NCI-H1048 (cell line): ENCODE measurements at places on chromosomes 1 and 21.
A peak's percentile ranks its signal among the peaks of the same experiment; 100 is the strongest.

DNA sequence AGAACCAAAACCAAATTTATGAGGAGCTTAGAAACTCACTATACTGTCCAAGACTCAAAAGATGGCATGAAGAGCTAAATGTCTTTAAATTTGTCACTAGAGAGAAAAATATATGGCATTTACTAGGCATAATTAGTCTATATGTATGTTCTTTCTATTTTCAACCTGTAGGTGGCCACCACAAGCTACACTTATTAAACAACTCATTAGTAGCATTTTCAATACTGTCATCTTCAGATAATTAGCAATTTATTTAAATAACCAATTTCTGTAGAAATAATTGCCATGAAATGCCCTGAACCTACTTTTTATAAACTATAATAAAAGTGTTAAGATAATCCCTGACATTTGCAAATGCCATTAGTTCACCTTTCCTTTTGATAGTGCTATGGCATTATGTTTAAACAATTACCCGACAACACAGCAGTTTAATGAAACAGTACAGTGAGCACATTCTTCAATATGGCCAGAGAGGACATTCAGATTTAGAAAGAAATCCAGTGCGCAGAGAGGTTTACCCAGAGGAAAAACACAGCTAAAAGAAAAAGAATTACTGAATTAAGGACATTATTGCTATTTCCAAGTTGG is 522.5 kb downstream of the PTBP2 start:
- no peak for DNase-seq

- DNase-seq = no peak
Observed at GRCh38 chr1:31980835-31981455, 32.7 kb upstream of the KHDRBS1 start.

GRCh38 chr1:115340879-115341278 is 2.8 kb upstream of the NGF start:
- DNase-seq = no peak

DNA sequence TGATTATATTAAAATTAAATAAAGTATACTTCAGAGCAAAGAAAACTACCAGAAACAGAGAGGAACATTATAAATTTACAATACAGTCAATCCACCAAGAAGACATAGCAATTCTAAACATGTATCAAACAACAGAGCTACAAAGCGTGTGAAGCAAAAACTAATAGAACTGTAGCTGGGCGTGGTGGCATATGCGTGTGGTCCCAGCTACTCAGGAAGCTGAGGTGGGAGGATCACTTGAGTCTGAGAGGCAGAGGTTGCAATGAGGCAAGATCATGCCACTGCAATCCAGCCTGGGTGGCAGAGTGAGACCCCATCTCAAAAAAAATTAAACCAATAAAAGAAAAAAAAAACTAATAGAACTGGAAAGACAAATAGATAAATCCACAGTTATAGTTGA is 12.3 kb downstream of the CCDC185 start:
- DNase-seq = no peak

DNA sequence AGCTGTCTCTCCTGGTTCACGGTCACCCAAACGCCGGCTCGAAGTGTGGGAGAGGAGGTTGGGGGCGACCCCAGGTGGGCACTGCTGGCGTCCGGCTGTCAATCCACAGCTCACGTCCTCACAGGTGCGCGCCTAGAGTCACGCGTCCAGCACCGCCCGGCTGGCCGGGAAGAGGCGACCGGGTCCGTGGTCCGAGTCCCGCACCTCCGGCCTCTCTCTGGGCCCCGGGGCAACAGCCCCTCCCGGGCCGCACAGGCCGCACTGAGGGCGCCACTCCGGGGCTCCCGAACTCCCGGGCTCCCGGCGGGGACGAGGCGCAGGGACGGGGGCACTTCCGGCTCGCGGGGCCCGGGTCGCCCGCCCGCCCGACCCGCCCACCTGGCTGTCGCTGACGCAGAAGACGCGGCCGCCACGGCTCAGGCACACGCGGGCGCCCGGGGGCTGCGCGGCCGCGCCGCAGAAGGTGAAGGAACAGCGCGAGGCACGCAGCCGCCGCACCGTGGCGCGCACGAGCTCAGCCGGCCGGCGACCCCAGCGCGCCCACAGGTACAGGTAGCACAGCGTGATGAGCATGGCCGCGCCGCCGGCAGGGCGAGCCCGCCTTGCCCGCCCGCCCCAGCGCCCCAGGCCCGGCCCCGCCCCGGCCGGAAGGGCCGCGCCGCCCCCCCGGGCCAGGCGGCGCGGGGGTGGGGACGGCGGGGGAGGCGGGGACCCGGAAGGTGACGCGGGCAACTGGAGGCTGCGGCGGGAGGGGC is at the start of gene HLCS:
Gene HLCS, minus strand, starts transcription at position 604 of the 755 bp plus-strand sequence. Its CDS starts 31 bp downstream, at position 573.
- DNase-seq = peak; percentile 42

GRCh38 chr1:65198096-65198495 is 50.1 kb downstream of the AK4 start:
- no peak for DNase-seq

GRCh38 chr1:246343251-246343650 is 163.8 kb downstream of the SMYD3 start:
- no peak for DNase-seq

DNA sequence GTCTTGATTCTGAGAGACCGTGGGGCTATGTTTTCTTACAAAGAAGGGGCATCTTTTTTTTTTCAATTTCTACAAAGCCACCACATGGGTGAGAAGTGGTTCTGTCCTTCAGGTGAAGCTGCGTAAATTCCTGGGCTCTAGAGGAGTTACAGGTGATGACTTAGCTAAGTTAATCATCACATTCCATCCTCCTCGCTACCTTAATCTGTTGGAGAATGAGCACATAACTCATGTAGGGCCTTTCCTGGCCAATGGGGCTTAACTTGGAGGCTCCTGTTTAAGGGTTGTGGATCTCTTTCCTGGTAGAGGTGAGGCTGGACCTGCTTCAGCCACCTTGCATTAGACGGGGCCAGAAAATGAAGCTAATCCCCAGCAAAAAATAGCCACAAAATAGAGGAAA is 19.9 kb downstream of the REG4 start:
- DNase-seq = no peak
